Stimulated activated CD4-positive, alpha-beta T cell treated with anti-CD3 and anti-CD28 coated beads, Interleukin-4, amount 100 ng/mL, for 1 hour (primary cell): ENCODE measurements at places on chromosomes 5 and 9.

DNA sequence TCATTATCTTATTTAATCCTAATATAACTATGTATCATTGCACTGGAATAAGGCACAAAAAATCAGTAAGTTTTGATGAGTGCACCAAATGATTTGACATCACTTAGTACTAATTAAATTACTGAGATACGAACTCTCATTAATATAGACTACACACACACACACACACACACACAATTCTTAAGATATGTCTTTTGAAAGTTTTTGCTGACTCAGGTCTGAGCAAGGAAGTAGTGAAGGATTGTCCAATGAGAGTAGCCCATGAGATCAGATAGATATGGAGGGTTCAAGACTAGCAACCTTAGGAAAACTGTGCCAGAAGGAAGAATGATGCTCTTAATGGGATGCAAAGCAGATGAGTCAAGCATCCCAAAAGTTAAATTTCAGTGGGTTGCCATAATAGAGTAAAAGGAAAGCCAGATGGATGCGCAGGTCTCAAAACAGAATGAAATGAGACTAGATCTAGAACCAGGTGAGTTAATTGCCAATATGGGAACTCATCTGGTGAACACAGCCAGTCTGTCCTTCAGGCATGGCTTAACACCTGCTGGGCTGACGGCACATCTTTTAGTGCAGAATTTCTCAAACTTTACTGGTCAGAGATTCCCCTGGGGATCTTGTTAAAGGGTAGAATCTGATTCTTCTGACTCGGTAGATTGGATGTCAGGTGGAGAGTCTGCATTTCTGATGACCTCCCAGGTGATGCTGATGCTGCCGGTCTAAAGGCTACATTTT lies 197.0 kb upstream of the NR4A3 start:
- DNase-seq = no peak

DNA sequence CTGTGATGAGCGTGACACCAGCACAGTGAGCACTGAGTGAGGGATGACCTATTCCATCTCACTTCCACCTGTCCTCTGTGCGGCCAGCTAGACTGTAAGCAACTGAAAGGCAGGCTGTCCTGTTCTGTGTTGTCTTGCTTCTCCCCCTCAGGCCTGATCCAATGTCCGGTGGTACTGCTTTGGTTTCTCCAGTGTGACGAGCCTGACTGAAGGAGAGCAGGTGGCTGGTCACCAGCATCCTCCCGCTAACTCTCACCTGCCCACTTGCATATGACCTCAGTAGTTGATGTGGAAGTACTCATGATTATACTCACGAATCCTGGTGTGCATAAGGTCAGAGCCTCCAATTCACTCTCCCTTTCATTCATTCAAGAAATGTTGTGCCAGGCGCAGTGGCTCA lies 2.4 kb upstream of the SLC27A4 start:
- DNase-seq = no peak

GRCh38 chr5:93107141-93107540 lies 473.9 kb downstream of the NR2F1-AS1 start:
- DNase-seq = no peak

GRCh38 chr9:76109953-76110352 lies 219.5 kb downstream of the PCSK5 start:
- no peak for DNase-seq

- DNase-seq = no peak
Measured at GRCh38 chr9:78707080-78707479, 410.2 kb downstream of the PSAT1 start.

- DNase-seq = peak; percentile 15
Measured at GRCh38 chr9:76023715-76024195, 133.3 kb downstream of the PCSK5 start.

- DNase-seq = no peak
Measured at GRCh38 chr9:1639166-1639565, 376.0 kb upstream of the SMARCA2 start.

- DNase-seq = no peak
Measured at GRCh38 chr5:97167435-97167834, 15.6 kb downstream of the RIOK2 start.

DNA sequence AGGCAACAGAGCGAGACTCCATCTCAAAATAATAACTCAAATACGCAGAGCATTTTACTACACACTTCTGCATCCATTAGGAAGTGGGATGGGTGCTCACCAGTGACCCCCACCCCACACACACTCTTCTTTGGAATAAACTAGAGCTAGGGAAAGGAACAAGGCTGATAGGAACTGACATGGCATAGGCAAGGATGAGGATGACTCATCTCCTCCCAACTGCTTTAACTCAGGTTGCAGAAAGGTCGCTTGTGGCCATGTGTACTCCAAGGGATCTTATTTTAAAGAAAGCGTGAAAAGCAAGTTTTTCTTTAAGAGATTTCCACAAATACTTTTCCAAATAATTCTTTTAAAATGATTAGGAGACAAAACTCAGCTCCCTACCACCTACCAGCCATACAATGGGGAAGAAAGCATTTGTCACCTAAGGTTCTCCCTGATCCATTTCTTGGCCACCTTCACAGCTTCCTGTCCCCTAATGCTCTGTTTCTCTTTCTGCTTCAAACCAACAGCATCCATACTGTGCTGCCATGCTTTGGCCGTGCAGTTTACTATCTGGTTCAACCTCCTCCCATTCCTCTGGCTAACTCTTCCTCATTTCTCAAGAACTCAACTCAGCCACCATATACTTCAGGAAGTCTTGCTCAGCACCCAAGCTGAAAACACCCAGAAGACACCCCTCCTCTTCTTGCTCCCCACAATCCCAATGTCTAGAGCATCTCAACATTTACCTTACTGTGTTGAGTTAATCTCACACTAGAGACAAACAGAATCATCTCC lies 211.9 kb downstream of the ACTL7B start:
- DNase-seq = no peak

GRCh38 chr9:129383019-129383560 lies 205.0 kb upstream of the IER5L start:
- DNase-seq = no peak

DNA sequence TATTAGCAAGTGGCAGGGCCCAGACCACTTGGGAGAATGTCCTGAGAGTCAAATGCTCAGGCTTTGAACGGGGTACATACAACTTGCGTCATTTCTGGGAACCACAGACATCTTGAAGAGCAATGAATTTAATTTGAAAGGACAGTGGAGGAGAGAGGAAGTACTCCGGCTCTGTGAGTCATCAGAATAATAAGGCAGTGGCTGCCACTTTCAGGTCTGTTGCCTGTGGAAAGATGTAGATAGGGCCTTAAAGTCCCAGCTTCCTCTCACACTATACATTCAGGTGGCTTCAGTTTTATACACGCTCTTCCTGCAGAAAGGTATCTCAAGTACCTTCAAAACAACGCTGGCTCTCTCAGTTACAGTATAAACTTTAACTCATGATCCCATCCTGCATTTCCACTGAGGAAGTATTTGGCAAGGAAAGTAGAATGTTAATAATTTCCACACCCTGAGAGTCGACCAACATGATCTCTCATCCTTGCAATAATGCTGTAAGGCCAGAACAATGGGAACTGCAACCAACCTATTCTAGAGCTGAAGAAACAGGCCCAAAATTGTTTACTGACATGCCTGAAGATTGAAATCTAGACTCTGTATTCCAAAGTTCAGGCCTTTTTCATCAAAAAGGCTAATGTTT lies 6.8 kb upstream of the PRUNE2 start:
- no peak for DNase-seq

GRCh38 chr5:35847491-35847890 lies 9.2 kb upstream of the IL7R start:
- no peak for DNase-seq

DNA sequence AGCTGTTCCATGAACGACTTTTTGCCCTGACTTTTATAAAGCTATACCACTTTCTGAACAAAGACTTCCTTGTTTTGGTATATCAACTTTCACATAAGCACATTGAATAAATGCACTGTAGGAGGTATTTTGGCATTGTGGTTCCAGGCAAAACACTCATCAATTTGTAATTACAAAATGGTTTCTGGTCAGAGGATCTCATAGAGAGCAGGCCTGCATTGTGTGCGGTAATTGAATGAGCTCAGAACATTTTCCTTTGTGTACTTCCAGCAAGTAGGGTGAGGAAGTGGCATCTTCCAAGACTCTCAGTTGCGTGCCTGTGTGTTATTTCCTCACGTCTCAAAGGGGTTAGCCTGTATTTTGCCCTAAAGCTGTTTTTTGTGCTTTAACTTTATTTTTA lies 89.2 kb downstream of the PDE6A start:
- DNase-seq = no peak

- DNase-seq = no peak
Measured at GRCh38 chr5:140694276-140694675, 3.0 kb downstream of the HARS2 start.

DNA sequence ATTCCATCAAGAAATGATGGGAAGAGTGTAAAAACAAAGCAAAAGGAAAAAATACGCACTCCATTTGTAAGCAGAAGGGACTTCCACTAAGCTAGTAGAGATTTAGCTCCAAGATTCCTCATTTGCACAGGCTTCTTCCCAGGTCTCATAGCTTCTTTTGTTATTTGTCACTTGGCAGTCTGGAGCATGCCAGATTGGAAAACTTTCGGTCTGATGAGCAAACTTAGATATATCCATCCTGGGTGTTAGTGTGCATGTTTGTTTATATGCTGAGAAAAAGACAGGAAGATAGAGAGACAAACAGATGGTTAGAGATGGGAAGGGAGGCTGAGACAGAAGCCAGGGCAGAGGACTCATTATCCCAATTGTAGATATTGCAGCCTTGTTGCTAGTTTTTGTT lies 1644.5 kb upstream of the NUDT12 start:
- no peak for DNase-seq

GRCh38 chr9:22073349-22073748 lies 64.2 kb upstream of the CDKN2B start:
- DNase-seq = no peak

- DNase-seq = no peak
Measured at GRCh38 chr5:154677921-154678320, 77.3 kb upstream of the LARP1 start.

DNA sequence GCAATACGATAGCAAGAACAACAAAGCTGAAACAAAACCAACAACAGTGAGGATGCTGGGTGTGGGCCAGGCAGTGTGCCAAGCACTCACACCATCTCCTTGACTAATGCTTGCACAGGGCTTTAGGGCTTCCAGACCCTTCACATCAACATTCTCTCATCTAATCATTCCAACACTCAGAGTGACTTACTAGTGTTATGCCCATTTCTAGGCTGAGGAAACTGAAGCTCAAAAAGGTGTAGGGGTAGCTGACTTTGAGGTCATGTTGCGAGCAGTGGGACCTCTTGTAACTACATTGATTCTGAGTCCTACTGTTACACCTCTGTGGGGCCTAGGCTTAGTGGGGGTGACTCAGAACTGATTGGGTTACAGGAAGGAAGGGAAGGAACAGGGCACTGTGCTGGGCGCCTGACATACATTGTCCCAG lies 9.7 kb downstream of the ANGPTL2 start:
- DNase-seq = no peak

- no peak for DNase-seq
Measured at GRCh38 chr9:2023532-2023931, 8.4 kb downstream of the SMARCA2 start.

GRCh38 chr9:125399666-125400065 lies 138.0 kb downstream of the GAPVD1 start:
- DNase-seq = no peak

DNA sequence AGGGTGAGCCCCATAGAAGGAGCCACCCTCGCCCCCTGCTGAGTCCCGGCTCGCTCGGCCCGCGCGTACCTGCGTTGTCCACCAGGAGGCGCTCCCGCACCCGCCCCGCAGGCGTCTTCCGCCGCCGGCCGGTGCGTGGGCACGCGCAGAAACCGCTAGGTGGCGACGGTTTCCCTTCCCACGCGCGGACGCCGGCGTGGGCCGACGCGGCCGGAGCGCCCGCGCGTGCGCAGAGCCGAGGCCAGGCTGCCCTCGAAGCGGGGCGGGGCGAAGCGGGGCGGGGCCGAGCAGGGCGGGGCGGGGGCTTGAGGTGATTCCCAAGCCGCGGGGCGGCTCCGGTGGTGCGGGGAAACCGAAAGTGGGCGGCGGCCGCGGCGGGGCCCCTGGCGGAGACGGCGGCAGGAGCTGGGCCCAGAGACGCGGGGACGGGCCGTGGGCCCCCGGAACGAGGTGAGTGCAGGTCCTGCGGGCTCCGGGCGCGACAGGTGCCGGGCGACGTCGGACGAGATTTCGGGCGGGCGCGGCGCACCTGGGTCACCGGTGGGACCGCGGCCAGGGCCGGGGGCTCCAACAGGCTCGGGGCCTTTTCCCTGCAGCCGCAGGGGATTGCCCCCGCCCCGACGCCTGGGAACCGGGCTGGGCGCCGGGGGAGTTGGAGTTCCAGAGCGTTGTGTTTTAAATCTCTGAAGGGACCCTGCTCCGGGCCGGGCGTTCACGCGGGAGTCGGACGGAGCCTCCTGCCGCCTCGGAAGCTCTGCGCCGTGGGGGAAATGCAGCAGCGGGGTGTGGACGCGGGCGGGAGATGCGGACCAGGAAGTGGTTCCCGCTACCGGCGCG lies at the start of gene TDRD7:
TSS of gene TDRD7 (plus strand) at position 308 of the 837 bp plus-strand sequence. CDS start 16,370 bp downstream, outside the sequence.
- peak; percentile 93 for DNase-seq

DNA sequence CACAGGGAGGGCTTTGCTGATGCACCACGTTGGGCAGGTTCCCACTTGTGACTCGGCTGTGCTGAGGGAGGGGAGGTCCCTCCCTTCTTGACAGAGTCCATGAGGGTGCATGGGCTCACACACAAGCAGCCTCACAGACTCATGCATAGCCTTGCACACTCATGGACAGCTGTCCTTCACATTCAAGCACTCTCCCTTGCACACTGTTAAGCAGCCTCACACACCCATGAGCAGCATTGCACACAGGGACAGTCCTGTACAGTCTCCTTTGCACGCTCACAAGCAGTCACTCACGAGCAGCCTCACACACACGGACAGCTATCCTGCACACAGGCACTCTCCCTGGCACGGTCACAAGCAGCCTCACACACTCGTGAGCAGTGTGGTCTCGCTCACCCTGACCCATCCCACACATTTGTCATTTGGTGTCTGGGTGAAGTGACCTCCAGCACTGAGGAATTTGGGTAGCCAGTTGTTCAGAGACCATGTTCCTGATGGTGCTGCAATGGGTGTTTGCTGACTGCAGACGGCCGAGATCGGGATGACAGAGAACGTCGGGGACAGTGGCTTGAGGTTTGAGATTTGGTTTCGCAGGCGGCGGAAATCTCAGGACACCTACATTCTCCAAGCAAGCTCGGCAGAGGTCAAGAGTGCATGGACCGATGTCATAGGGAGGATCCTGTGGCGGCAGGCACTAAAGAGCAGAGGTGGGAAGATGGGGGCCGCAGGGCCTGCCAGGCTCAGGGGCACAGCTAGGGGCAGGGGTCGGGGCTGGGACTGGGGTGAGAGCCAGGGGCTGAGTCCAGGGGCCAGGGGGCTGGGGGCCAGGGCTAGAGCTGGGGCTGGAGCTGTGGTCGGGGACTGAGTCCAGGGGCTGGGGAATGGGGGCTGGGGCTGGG lies 17.7 kb upstream of the LRRC14B start:
- no peak for DNase-seq

DNA sequence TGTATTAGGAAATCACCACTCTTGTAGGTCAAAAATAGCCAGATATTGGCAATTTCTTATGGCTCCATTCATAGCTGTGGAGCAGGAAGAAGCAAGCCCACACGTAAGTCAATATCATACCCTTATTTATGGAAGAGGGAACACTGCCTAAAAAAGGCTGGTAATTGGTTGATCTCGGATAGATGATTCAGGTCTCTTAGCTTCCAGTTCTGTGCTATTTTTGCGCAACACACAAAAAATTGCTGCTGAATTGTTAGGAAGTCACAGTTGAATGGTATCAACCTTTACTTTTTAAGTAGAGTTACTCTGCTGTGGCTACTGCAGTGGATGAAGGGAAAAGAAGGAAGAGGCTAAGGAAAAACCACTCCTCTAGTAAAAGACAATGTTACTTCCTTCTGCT lies 168.8 kb downstream of the ARHGAP26 start:
- no peak for DNase-seq
